ENCODE measurements at places on chromosomes 3 and 15.

DNA sequence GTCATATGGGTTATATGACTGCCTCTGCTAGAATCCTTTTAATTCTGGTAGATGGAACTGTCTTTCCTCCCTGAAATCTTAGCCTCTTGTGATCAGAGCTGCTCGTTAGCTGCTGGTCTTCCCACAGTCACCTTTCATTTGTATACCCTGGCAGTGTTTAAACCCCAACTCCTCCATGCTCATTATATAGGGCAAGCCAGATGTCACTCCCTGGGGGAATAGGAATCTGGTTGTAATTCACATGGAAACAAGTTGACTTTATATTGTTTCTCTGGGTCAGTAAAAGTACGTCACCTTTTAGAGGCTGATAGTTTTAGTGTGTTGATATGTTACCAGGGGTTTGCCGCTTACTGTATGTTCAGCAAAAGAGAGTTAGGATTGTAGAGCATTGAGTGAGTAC is 103.5 kb downstream of the ITPR1 start:
- no peak for DNase-seq

DNA sequence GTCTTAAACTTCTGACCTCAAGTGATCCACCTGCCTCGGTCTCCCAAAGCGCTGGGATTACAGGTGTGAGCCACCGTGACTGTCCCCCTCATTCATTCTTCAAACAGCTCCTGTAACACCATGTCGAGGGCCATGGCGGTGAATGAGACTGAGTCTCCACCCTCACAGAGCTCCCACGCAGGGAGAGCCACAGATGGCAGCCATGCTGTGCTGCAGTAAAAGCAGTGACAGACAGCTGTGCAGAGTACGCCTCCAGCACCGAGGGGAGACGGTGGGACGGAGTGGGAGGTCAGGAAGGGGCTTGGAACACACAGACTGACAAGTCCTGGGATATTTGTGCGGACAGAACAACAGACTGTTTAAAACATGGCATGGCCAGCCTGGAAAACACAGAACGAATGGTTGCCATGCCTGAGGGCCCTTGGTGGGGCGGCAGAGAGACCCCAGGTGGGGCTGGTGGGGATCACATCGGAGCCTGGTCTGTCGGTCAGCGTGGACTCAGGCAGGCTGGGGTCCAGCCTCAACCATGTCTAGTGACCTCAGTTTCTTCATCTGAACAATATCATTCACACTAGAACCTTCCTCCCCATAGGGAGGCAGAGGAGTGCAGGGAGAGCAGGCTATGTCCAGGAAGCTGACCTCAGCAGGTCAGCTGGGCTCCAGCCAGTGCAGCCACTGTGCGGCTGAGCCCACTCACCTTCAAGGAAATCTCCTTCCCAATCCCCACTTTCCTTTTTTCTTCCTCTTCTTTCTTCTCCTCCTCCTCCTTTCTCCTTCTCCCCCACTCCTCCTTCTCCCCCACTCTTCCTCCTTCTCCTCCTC is 20.6 kb upstream of the LCTL start:
- no peak for DNase-seq

DNA sequence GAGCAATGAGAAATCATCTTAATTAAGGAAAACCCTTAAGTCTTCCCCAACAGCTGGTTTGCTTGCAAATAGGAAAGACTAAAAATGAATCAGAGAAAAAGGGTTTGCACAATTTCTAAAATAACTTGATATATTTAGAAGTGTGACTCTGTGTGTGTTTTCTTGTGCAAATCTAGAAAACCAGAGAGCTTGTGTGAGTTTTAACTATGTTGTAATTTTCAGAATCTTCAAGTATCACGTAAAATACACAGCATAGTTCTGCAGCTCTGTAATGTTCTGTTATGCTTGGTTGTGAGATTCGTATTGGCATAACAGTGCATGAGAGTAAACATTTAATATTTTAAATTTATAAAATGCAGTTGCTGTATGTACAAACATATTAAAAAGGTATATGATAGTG is 74.7 kb upstream of the GAP43 start:
- no peak for DNase-seq

DNA sequence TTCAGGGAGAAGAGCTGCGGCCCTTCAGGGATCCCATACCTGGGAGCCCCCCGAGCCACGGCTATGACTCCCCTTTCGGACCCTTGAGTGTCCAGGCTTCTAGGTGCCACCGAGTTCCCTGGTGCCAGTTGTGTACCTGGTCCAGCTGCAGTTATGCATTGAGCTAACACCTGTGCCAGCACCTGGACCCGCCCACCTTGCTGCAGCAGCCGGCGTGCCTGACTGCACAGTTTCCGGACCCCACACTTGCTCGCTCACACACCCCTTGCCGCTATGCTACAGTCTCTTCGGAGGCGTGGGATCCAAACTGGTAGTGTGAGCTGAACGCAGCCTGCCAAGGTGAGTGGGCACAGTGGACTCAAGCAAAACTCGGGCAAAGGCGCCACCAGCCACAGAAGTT is 284.5 kb upstream of the ROBO1 start:
- DNase-seq: no peak

DNA sequence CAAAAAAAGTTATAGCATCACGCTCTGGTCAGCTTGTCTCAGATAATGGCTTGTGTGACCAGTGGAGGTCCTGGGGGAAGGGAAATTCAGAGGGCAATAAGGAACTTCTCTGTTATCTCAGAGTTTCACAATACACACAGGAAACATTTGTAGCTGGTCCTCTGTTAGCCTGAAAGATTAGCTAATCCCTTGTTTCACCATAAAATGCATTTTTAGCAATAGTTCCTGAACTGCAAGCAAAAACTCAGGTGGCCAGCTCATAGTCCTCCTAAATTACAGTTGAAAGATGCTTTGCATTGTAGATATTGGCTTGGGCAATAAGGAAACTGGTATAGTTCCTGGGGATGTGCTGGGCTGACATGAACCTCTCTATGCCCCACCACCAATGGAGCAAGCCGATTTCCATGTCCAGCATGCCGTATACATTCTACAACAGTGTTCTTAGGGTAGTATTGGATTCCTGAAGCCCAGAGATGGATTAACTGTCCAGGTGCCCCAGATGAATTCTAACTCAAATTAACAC is 141.5 kb upstream of the TBL1XR1 start:
- no peak for DNase-seq

DNA sequence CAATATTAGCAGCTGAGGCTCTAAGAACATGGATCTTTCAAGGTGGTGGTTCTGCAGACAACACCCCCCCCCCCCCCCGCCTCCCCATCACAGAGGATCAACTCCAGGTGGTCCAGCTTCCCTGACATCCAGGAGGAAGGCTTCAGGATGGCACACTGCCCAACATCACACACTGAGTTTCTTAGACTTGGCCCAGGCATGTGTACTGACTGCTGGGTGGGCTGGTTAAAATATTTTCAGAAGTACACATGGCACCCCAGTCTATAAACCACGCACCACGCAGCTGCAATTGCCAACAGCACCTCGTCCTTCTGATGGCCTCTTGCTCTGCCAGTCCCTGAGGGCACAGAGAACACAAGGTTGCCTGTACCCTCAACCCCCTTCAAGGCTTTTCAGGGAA is 22.1 kb downstream of the SRPRB start:
- no peak for DNase-seq

GRCh38 chr3:36305929-36306520 is 74.3 kb upstream of the STAC start:
- no peak for DNase-seq

GRCh38 chr15:65087873-65088642 is 11.5 kb downstream of the KBTBD13 start:
- DNase-seq: no peak

GRCh38 chr15:87949151-87949574 is 307.4 kb downstream of the NTRK3 start:
- no peak for DNase-seq

- DNase-seq: no peak
Observed at GRCh38 chr3:111311709-111312235, 230.2 kb upstream of the CD96 start.

- no peak for DNase-seq
Observed at GRCh38 chr3:30315447-30315846, 291.0 kb upstream of the TGFBR2 start.

- DNase-seq: no peak
Observed at GRCh38 chr15:52255935-52256334, 39.7 kb downstream of the MYO5C start.
